Stimulated activated CD8-positive, alpha-beta memory T cell treated with anti-CD3 and anti-CD28 coated beads, Interleukin-2, amount 100 ng/mL, for 1 hour (primary cell): ENCODE measurements at places on chromosomes 5 and 9.

DNA sequence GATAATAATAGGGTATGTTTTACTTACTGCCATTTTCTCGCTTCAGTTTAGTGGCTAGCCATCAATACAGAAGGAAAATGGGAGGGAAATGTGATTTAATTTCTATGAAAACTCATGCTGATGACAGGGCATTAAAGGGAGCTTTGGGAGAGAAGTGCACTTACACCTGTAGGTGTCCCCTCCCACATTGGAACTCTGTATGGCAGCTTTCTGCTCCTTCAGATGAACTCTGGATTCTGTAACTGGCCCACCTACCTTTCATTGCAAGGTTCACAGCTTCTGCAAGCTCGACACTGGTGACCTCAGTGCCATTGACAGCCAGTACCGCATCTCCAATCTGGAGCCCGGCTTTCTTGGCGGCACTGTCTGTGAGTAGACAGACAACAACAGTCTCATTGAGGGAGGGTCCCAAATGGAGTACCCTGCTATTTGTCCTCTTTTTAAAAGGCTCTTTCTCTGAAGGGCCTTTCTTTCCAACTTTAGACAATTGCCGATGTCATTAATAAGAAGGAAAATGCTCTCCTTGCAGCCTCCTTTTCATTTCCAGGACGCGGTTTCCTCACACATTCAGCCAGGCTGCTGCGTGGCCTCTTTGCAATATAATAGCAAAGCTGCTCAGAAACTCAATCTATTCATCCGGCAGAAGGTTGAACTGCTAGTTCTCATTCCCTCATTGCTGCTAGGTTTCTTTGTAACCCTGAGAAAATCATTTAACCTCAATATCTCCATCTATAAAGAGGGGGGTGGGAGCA, 63.6 kb downstream of the NUDT12 start:
- no peak for DNase-seq

- DNase-seq, result no peak
Observed at GRCh38 chr9:27278374-27278773, 18.6 kb downstream of the EQTN start.

- no peak for DNase-seq
Observed at GRCh38 chr9:109052416-109052815, 39.1 kb upstream of the CTNNAL1 start.

DNA sequence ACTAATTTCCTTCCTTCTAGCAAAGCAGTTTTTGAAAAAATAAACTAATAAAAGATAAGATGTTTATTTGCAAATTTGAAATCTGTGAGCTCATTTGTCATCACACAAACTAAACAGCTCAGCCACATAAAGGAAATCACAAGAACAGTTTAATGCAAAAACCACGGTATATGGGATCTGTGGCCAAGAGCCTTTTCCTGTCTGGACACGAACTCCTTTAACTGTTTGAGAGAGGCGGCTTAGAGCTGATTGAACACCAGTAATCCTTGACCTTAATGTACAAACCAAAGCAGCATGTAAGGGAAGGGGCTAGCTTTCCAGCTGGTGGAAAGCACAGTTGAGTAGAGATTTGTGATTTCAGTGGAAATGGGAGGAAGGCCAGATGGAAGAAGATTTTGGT, 66.3 kb upstream of the SPINK5 start:
- no peak for DNase-seq

DNA sequence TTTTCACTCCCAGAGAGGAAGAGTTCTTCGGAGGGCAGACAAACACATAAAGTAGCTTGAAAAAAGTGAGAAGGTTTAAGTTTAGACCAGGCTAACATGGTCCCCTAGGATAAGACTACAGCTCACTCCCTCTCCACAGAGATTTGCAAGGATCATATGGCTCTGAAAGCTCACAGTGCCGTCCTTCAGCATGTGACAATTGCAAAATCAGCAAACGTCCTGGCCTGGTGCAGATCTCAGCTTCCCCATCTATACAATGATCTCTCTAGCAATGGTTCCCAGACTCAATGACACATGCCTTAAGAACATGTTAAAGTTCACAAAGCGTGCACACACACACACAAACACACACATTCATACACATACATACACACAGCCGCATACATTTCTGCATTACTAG, 327.6 kb downstream of the ACTL7B start:
- DNase-seq, result no peak

GRCh38 chr9:134441227-134442084, 115.2 kb downstream of the RXRA start:
- no peak for DNase-seq

GRCh38 chr9:129343424-129344375, 165.6 kb upstream of the IER5L start:
- DNase-seq, result no peak

GRCh38 chr5:83496626-83497025, 25.1 kb downstream of the VCAN start:
- DNase-seq, result no peak

- no peak for DNase-seq
Observed at GRCh38 chr5:117054911-117055310, 480.3 kb upstream of the SEMA6A start.

GRCh38 chr9:116663581-116663980, 23.5 kb upstream of the TRIM32 start:
- DNase-seq, result no peak

- DNase-seq, result no peak
Observed at GRCh38 chr5:111851631-111852548, 94.9 kb upstream of the NREP start.

GRCh38 chr5:172410662-172411483, 43.5 kb downstream of the SH3PXD2B start:
- no peak for DNase-seq

GRCh38 chr5:123752552-123753179, 240.7 kb downstream of the CSNK1G3 start:
- no peak for DNase-seq

GRCh38 chr5:172452398-172453205, 1.7 kb downstream of the SH3PXD2B start:
- DNase-seq, result no peak

- no peak for DNase-seq
Observed at GRCh38 chr9:78064075-78064474, 32.5 kb upstream of the GNAQ start.

GRCh38 chr5:83927140-83927733, 206.6 kb upstream of the HAPLN1 start:
- no peak for DNase-seq

GRCh38 chr9:13586587-13587374, 307.3 kb upstream of the MPDZ start:
- DNase-seq, result no peak

GRCh38 chr5:56517011-56517416, 283.9 kb upstream of the ANKRD55 start:
- DNase-seq, result no peak

- no peak for DNase-seq
Observed at GRCh38 chr9:135399000-135399649, 80.5 kb upstream of the PPP1R26 start.
